Stimulated activated CD8-positive, alpha-beta memory T cell treated with anti-CD3 and anti-CD28 coated beads, Interleukin-2, amount 100 ng/mL, for 1 hour (primary cell): ENCODE measurements at places on chromosomes 12 and 14.

DNA sequence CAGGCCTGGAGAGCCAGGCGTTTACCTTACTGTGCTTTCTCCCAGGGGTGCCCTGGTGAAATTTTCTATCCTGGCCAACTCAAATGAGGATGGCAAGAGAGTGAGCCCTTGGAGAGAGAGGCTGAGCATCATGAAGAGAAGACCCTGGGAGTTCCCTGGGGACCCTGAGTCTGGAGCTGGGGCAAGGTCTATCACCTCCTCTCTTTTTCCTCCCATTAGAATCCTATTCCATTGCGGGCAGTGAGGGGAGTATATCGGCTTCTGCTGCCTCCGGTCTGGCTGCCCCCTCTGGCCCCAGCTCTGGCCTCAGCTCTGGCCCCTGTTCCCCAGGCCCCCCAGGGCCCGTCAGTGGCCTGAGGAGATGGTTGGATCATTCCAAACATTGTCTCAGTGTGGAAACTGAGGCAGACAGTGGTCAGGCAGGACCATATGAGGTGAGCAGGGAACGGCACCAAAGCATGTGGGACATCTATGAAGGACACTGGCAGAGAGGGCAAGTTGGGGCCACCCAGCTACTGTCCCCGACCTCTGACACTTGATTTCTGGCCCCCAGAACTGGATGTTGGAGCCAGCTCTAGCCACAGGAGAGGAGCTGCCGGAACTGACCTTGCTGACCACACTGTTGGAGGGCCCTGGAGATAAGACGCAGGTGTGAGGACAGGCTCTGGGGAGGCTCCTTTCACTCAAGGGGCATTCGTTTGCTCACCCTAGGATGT lies 1.6 kb downstream of the ARHGEF25 start:
- no peak for DNase-seq

DNA sequence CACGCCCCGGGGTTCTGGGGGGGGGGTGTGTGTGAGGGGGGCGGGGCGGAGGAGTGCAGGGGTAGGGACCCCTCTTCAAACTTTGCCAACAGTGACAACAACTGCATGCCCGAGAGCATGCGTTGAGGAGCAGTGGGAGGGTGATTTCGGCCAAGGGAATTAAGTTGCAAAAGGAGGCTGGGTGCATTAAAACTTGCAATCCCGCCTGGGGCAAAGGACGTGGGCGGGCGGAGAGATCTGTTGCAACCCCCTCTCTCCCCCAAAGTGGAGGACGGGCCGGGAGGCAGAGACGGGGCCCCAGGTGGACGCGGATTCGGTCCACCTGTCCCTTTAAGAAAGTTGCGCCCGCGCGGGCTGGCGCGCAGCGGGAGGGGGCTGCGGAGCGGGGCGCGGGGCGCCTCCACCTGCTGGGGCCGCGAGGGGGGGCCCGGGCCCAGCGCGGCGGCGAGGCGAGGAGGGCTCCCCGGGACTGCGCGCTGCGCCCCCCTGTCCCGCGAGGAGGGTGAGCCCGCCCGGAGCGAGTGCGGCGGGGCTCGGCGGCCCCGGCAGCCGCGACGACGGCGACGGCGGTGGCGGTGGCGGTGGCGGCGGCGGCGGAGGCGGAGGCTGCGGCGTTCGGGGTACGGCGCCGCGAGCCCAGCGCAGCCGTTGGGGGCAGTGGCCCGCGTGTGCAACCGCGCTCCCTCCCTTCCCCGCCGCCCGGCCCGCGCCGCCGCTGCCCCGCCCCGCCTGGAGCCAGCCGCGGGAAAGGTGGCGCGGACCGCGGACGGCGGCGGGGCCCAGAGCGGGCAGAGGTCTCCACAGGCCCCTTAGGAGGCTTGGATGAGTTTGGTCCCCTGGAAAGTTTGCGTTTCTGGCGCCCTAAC lies 530 bp upstream of the FOXN4 start:
- DNase-seq: no peak

DNA sequence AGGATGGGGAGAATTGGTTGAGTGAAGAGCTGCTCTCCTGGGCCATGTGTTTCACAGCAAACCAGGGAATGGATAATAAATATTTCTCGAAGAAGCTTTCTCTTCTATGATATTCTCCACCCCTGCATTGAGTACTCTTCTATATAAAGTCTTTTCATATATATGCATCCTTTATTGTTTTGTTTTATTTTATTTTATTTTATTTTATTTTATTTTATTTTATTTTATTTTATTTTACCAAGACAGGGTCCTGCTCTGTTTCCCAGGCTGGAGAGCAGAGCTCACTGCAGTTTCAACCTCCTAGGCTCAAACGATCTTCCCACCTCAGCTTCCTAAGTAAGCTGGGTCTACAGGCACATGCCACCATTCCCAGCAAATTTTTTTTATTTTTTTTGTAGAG lies 85.8 kb downstream of the SCN8A start:
- no peak for DNase-seq

DNA sequence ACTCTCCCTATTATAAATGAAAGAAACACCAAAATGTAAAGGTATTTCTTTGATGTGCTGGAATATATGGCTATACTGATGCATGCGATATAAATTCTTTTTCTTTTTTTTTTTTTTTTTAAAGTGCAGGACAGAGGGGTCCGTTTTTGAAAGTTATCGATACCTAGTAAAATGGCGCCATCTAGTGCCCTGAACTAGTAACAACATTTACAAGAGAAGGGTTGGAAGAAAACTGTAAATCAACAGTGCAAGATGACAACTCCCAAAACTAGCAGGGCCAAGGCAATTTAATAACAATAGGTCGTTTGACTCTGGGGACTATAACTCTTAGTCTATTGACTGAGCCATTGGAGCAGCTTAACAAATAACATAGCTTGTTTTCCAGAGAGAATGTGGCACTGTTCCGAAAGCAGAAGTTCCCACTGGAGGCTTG lies 137.7 kb downstream of the SPTSSA start:
- no peak for DNase-seq

- DNase-seq: no peak
Observed at GRCh38 chr14:104940526-104941150, 16.0 kb downstream of the PLD4 start.

DNA sequence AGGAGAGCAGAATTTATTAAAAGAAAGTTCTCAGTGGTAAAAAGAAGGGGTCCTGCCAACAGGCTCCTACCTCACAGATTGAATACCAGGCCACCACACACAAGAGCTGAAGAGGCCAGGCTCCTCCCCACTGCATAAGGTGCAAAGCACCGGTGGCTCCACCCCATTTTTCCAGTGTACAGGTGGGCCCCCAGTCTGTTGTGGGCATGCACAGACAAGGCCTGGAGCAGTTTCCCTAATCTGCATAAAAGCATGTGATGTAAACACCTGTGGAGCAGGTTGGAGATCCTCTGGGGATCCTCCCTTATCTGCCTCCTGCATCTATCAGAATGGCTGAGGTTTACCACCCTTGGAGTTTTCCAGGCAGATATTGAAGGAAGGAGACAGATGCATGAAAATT lies 45.7 kb upstream of the PDZRN4 start:
- no peak for DNase-seq

DNA sequence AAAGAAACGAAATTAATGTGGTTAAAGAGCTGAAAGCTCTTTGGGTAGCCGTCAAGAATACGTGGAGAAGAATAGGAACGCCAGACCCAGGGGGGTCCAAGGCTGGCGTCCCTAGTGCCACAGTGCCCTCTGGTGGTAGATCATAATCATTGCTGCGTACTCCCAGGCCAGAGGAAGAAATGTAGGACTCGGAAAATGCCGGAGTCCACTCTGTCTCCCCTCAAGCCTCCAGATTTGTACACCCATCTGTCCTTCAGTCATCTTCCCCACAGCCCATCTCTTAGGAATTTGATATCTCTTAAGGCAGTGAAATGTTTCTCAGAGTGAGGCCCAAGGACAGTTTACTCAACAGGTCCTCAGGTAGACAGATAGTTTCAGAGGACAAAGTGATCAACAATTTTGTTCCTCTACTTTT lies 25.4 kb upstream of the PLEKHG6 start:
- DNase-seq: peak; percentile 11

- DNase-seq: no peak
Observed at GRCh38 chr14:89899291-89899690, 55.2 kb downstream of the EFCAB11 start.

- DNase-seq: no peak
Observed at GRCh38 chr12:6205144-6205539, 4.9 kb downstream of the CD9 start.

DNA sequence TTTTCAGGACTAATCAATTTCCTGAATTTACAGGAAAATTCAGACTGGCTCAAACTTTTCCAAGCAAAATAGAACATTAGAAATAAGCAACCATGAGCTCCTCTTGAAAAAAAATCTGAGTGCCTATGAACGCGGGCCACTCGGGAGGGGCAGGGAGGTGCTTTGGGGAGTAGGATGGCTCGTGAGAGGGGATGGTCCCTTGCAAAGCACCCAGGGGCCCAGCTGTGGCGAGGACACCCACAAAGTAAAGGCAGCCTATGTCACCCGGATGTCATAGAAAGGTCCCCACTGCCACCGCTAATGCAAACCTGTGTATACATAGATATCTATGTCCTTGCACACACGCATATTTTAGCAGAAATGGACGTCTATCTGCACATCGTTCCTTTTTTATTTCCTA lies 309.9 kb downstream of the ADGRD1 start:
- no peak for DNase-seq

- DNase-seq: no peak
Observed at GRCh38 chr14:99824776-99825175, 31.6 kb downstream of the EML1 start.

GRCh38 chr12:117580718-117581062 lies 219.3 kb upstream of the NOS1 start:
- no peak for DNase-seq

DNA sequence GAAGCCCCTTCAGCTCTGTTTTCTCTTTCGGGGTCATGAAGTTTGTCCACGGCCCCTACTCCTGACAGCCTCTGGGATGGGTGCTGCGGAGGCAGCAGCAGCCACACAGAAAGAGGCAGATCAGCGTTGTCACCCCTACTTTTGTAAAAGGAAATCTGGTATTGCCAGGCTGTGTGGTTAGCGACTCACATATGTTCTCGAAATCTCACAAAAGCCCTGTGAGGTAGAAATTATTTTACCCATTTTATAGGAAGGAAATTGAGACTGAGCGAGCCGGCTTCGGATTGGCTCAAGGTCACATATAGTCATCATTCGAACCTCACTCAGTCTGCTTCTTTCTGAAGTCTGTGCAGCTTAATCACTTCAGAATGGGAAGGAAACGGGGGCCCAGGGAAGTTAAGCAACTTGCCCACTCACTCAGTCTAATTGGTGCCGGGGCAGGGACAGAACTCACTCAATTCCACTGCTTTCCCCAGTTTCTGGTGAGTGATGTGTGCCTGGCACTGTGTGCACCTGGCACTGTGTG lies 1.1 kb upstream of the CKAP4 start:
- no peak for DNase-seq

DNA sequence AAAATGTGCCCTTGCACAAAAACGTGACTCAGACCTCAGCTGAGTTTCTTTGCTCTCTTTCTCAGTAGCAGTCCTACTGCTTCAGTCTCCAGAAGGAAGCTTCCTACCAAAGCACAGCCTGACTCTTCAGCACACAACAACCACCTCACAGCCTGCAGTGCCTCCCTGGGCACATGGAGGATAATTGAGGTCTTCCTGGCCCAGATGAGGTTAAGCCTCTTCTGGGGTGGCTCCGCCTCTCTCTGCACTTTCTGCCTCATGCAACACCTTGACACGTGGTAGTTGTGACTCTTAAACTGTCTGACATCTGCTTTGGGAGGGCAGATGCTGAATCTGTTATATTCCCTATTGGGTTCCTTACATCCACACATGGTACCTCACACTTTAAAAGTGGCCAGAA lies 33.8 kb downstream of the GIT2 start:
- DNase-seq: no peak

- DNase-seq: no peak
Observed at GRCh38 chr12:100265732-100266584, 921 bp downstream of the DEPDC4 start.

GRCh38 chr14:27995691-27996090 lies 770.9 kb upstream of the FOXG1 start:
- no peak for DNase-seq

DNA sequence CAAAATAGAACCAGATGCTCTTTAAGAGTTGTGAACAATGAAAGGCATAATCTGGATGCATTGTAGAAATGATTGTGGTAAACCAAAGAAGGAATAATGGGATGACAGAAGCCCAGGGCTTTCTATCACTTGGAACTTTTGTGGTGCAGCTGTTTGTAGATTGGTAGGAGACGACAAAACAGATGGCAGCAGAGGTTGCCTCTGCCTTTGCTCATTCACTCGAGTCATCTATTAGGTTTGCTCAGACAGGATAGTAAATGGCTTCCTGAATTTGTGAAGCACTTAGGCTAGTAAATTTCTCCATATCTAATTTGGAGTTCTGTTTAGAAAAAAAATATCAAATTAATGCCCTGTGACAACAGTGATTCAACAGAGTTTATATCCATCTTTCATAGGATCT lies 78.4 kb downstream of the FGD4 start:
- no peak for DNase-seq

DNA sequence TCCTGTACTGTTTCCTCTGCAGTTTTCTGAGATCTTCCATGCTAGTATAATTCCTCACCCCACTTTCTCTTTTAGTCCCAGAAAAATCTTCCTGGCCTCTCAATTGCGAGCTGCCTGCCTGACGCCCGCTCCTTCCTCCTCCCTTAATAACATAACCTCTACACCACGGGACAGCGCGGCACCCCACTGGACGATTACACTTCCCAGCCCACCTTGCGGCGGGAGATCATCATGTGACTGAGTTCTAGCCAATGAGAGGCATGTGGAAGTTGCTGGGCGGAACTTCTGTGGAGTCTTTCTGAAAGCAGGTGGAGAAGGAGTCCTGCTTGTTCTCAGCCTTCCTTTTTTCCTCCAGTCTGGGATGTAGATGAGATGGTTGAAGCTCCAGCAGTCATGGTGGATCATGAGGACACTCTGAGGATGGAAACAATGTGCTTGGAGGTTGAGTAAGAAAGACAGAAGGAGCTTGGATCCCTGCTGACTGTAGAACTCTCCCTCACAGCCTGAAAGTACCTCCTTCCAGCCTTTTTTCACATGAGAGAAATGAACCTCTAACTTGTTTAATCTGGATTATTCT lies 133.6 kb upstream of the VRK1 start:
- no peak for DNase-seq

DNA sequence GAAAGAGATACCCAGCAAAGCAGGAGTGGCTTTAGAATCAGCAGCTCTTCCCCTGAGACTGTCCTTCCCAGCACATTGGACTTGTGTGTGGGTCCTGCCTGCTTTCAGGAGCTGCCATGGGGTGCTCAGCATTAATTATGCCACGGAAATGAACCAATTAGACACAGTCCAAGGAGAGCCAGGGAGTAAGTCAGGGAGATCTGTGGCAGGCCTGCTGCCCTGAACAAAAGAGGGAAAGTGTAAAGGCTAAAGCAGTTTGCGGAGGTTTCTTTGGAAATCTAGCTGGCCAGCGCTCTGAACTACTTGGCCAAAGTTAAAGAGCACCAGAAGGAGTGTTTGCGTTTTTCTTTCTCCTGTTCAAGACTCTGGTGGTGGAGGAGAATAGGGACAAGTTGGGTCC lies 65.7 kb upstream of the SRSF5 start:
- no peak for DNase-seq

DNA sequence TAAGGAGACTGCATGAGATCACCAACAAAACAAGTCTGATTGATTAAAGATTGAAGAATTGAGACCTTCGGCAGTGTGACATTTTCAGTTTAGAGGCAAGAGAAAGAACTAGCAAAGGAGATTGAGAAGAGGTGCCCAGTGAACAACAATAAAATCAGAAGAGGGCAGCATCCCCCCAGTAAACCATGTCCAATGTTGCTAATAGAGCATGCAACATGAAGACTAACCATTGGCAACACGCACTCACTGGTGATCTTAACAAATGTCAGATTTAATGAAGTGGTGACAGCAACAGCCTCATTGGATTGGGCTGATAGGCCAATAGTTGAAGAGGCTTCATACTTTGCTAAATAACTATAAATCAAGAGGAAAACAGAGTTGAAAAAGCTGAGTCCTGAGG lies 20.7 kb upstream of the TAS2R14 start:
- DNase-seq: no peak
